ENCODE measurements at places on chromosomes 12 and 14. TPM values are rescaled to one million over a fixed set of nuclear protein-coding genes. Genes with fewer than 3 reads are reported as not detected.

GLT8D2 gene
- 11.5 TPM for total RNA-seq

NOVA1 gene
- total RNA-seq = 110 TPM

SYNDIG1L gene
- total RNA-seq = 32.8 TPM

FAM181A gene
- total RNA-seq = 6.7 TPM

BEST3 gene
- 11.5 TPM for total RNA-seq

IKBIP gene
- total RNA-seq = 10.1 TPM

TMPRSS12 gene
- not detected for total RNA-seq

KRT80 gene
- total RNA-seq = not detected

RPGRIP1 gene
- total RNA-seq = 0.69 TPM

RNASE8 gene
- not detected for total RNA-seq

TCL1B gene
- total RNA-seq = not detected

KRT79 gene
- not detected for total RNA-seq

NANOG gene
- total RNA-seq = not detected

ABCC9 gene
- total RNA-seq = 22.8 TPM

CPNE6 gene
- total RNA-seq = 16.8 TPM

KRT71 gene
- not detected for total RNA-seq

RASSF8 gene
- total RNA-seq = 49.6 TPM

HOXC12 gene
- total RNA-seq = not detected

PMEL gene
- total RNA-seq = 0.69 TPM

PROX2 gene
- not detected for total RNA-seq

IAPP gene
- not detected for total RNA-seq

DNAJC22 gene
- 0.92 TPM for total RNA-seq

TAS2R10 gene
- total RNA-seq = 3.7 TPM

SLC39A2 gene
- total RNA-seq = not detected

FLVCR2 gene
- 6.7 TPM for total RNA-seq

TBC1D30 gene
- 23.1 TPM for total RNA-seq

KRT83 gene
- total RNA-seq = not detected

KRT77 gene
- not detected for total RNA-seq

RAD51B gene
- 12.2 TPM for total RNA-seq

COX8C gene
- total RNA-seq = not detected

TAS2R14 gene
- total RNA-seq = 9.5 TPM

APAF1 gene
- total RNA-seq = 45.0 TPM

RNFT2 gene
- total RNA-seq = 56.3 TPM

DLK1 gene
- 1.4 TPM for total RNA-seq

KRT1 gene
- 0.46 TPM for total RNA-seq

HIP1R gene
- total RNA-seq = 55.6 TPM
